HTR-8/SVneo (cell line): ENCODE measurements at places on chromosomes 11 and 22.

- no peak for DNase-seq
These were observed 103.2 kb upstream of the ANO3 start for GRCh38 chr11:26228778-26229177.

GRCh38 chr11:27934830-27935145 is 173.2 kb downstream of the KIF18A start:
- DNase-seq: peak; percentile 77

DNA sequence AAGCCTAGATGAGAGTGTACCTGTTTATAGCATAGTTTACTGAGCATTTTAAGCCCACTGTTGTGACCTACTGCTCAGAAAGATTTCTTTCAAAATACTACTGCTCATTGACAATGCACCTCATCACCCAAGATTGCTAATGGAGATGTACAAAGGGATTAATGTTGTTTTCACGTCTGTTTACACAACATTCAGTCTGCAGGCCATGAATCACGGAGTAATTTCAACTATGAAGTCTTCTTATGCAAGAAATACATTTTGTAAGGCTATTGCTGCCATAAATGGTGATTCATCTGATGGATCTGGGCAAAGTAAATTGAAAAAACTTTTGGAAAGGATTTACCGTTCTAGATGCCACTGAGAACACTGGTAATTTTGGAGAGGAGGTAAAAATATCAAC is 112.9 kb downstream of the KIF18A start:
- DNase-seq: no peak

DNA sequence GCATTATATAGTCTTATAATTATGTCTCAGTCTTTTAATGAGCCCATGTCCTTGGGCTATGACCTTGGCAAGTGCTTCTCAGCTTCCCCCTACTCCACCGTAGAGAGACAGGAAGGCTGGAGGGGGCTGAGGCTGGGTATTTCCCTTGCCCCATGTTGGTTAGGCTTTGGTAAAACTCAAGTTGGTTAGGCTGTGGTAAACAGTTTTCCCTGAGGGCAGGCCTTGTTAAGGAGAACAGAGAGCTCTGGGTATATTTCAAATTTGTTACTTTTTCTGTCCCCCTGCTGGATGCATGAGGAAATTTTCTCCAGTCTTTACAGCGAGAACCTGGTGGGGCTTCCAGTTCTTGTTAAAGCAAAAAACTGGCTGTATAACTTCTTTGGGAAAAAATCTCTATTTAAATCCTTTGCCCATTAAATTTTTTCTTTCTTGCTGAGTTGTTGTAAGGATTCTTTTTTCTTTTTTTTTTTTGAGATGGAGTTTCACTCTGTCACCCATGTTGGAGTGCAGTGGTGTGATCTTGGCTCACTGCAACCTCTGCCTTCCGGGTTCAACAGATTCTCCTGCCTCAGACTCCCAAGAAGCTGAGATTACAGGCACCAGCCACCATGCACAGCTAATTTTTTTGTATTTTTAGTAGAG is 12.2 kb upstream of the DCHS1 start:
- no peak for DNase-seq

GRCh38 chr11:58914821-58915543 is 24.3 kb upstream of the GLYATL1 start:
- DNase-seq: no peak

DNA sequence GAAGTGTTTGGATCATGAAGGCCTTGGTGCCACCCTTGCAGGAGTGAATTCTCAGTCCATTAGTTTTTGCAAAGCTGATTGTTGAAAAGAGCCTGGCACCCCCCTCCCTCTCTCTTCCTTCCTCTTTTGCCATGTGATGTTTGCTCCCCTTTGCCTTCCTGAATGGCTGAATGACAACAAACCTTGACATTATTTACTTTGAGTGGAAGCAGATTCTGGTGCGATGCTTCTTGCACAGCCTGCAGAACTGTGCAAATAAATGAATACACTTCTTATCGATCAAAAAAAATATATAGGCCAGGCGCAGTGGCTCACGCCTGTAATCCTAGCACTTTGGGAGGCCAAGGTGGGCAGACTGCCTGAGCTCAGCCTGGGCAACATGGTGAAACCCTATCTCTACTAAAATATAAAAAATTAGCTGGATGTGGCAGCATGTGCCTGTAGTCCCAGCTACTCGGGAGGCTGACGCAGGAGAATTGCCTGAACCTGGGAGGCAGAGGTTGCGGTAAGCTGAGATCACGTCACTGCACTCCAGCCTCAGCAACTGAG is 2.0 kb upstream of the NARS2 start:
- DNase-seq: no peak

DNA sequence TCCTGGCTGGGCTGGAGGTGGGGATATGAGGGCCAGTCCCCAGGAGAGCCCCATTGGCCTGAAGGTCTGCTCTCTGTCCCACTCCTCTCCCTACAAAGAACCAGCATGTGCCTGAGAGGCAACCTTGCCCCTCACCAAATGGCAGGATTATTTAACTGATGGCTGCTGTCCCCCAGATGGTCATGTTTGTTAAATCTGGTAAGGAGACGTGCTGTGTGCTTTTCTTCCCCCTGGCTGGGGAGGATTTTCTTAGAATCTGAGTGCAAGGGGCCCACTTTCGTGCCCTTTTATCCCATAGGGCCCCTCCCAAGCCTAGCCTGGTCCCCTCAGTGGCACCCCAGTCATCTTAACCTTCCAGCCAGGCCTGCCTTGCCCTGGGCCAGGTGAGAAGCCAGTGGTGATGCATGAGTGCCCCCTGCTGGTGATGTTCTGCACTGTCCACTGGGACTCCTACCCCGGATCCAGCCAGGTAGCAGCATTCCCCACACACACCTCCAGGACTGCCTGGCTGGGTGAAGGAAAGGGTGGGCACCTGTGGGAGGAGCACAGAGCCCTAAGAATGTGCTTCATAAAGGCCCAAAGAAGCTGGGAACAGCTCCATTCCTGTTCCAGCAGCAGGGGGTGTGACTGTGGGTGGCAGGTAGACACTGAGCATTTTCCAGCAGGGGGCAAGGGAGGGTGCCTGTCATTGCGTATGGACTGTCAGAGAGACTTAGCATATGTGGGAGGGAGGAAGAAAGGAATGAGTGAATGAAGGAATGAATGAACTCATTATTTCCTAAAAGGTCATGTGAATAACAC is 28.9 kb downstream of the MFNG start:
- peak; percentile 70 for DNase-seq

GRCh38 chr11:88115828-88116755 is 59.2 kb downstream of the RAB38 start:
- no peak for DNase-seq

DNA sequence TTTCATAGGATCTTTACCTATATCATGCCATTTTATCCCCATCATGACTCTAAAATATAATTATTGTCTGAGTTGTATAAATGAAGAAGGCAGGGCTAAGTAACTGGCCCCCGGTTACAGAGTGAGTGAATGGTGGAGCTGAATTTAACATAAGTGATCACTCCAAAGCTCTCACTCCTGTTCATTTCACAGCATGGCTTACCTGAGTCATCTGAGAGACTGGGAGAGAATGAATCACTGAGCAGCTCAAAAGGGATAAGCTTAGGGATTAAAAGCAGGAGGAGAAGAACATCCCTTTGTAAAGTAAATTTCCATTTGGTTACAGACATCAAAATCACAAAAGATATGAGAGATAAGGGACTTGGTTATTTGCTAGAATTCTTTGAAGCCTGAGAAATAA is 294.0 kb upstream of the CTSC start:
- no peak for DNase-seq

DNA sequence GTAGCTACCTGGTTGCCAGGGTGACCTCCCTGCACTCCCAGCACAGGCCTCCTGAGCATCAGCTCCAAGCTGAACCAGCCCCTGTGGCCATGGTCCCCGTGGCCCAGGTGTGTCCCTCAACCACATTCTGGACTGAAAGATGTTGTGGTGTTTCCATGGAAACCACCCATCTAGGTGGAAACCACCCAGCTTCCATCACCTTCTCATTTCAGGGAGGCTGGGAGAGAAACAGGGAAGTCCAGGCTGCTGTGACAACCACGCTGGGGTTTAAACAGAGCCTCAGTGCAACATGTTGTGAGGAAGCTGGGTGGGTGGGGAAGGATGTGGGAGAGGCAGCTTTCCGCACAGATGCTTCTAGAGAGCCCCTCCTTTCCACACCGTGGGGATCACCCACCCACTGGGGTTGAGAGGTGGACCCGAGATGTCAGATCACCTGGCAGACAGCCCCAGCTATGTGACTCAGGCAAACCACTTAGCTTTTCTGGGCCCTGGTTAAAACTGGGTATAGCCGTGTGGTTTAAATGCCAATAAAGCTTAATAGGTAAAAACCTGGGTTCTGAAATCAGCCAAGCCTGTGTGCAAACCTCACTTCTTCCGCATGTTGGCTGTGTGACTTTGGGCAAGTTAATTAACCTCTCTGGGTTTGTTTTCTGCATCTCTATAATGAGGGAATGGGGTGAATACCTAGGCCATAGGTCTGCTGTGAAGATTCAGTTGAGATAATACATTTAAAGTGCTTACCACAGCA is 46.4 kb downstream of the CD82 start:
- no peak for DNase-seq

GRCh38 chr22:47474895-47475294 is 712.4 kb downstream of the TBC1D22A start:
- no peak for DNase-seq

GRCh38 chr11:5671831-5672230 is 13.0 kb downstream of the TRIM5 start:
- DNase-seq: no peak

DNA sequence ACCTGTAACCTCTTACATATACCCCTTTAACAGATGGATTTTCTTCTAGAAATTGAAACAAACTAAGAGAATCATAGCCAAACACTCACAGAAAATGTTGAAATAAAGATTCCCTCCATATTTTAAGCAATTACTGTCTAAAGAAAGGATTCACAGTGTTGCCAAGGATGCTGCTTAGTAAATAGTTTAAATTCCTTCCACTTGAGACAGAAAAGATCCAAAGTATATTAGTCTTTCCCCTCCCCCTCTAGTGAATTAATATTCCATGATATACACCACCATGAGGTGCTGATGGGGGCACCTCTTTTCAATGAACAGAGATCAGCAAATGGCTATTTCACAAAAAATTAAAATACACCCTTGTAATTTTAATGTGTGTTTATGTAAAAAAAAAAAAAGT is 186.8 kb downstream of the SOX6 start:
- DNase-seq: no peak

DNA sequence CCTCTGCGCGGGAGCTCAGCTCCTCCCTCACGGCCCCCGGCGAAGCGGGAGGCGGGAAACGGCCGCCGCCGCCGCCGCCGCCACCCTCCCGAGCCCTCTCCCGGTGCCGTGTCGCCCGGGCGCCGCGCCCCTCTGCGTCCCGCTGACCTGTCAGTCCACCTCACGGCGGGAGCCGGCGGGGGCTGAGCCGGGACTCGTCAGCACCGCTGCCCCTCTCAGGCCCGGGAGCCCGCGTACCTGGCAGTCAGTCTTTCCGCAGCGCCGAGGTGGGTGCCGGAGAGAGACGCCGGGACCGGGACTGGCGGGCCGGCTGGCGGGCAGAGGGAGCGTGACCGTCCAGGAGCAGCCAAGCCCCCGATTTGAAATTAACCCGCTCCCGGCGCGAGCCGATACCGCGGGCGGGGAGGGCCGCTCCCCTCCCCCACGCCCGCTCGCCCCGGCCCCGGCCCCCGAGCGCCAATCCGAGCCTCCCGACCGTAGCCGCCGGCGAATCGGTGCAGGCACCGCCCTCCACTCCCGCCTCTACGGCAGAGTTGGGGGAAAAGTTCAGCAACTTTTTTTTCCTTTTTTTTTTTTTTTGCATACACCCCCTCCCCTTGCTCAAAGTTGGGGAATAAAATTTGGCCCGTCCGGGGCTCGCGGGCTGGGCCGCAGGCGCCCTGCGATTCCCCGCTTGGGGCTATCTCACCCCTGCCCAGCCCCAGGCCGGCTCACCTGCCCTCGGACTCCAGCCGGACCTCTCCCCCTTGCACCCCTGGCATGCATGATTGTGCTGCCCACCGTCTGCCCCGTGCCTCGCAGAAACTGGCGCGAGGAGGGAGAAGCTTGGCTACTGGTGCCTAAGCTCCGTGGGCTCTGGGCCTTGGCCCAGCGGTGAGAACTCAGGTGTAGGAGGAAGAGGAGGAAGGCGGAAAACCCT is 774 bp upstream of the E2F8 start:
- peak; percentile 51 for DNase-seq

GRCh38 chr22:43388420-43388851 is 23.4 kb upstream of the MPPED1 start:
- DNase-seq: peak; percentile 81

DNA sequence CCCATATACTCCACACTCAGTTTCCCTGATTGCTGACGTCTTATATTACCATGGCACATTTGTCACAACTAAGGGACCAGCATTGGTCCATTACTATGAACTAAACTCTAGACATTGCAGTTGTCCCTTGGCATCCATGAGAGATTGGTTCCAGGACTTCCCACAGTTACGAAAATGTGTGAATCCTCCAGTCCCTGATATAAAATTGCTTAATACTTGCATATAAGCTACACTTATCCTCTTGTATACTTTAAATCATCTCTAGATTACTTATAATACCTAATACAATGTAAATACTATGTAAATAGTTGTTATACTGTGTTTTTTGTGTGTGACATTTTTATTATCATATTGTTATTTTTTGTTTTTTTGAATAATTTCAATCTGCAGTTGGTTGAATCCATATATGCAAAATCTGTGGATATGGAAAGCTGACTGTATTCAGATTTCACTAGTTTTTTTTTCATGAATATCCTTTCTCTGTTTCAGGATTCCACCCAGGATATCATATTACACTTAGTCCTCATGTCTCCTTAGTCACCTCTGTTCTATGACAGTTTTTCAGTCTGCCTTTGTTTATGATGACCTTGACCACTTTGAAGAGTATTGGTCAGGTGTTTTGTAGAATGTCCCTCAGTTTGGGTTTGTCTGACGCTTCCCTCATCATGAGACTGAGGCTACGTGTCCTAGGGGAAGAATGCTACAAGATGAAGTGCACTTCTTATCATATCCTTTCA is 55.3 kb downstream of the INSC start:
- DNase-seq: no peak

- no peak for DNase-seq
These were observed 16.8 kb downstream of the PRDM11 start for GRCh38 chr11:45162916-45163879.

- DNase-seq: no peak
These were observed 56.9 kb upstream of the CSNK2A3 start for GRCh38 chr11:11409901-11410300.

DNA sequence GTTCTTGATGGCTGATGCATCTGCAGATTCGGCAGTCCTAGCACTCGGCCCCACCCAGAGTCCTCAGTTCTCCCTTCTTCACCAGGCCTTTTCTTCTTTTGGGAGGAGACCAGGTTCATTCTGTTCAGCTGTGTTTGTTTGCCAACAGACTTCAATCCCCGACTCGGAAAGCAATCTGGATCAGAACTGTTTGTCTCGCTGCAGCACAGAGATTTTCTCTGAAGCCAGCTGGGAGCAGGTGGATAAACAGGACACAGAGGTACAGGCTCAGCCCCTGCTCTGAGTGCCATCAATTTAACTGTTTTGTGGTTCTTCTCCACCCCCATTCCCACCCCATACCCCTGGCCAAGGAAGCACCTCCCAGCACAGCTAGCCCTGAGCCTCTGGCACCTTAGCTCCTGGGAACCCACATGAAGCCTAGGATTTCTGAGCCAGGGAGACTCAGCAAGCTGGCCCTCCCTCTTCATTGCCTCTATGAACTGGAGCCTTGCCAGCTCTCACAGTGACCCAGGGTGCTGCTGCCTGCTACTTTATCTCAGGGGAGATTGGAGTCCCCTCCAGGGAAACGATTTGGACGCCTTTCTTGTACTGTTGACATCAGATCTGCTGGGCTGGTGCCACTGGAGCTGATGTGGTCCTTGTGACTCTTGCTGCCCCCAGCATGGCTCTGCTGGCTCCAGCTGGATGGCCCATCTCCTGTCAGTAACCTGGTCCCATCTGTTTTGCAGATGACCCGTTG is 58.2 kb upstream of the HORMAD2 start:
- no peak for DNase-seq
